RPMI8226 (cell line): ENCODE measurements at places on chromosomes 7 and 10.

DNA sequence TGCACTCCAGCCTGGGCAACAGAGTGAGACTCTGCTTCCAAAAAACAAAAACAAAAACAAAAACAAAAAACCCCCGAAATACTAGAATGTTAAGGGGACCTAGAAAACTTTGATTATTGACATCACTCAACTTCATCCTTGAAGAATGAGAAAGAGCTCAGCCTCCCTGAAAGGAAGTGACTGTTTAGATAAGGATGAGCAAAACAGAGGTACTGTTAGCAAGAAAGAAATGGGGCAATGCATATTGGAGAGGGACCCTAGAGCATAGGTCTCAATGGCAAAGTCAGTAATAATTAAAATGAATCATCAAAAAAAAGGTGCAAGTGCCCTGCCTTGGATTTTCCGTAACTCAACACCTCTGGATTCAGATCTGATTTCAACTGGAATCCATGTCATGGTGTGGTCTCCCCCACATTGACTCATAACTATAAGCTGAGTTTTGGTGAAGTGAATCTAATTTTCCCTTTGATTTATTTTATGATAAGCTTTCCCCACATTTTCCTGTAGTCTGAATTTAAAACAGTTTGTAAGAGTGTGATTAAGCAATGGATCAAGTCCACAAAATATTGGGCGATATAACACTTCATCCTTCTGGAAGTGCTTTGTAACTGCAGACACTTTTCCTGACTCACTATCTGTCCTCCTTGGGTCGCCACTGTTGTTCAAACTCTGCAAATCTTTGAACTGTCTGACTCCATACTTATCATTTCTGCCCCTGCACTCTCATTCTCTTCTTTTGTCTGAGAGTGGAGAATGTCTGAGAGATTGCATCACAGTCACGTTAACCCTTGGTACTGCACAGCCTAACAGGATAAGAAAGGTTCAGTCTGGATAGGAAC is 224.8 kb upstream of the LYZL1 start:
- no peak for DNase-seq

GRCh38 chr10:125683821-125684220 is 858 bp upstream of the TEX36 start:
- no peak for DNase-seq

DNA sequence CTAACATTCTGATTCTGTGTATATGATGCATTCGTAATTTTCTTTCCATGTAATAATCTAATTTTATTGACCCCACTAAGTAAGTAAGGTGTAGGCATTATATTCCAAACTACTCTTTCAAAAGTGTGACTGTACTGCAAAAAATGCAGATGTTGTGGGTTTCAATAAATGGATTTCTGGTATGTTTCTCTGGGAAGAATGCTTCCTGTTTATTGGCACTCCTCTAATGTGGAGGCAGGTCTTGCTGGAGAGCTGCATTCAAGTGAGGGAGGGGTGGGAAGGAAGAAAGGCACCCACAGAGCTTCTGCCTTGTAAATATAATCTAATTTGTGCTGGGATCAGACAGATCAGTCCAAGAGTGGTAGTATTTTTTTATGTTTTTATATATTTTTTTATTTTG is 23.9 kb downstream of the ST7 start:
- no peak for DNase-seq

DNA sequence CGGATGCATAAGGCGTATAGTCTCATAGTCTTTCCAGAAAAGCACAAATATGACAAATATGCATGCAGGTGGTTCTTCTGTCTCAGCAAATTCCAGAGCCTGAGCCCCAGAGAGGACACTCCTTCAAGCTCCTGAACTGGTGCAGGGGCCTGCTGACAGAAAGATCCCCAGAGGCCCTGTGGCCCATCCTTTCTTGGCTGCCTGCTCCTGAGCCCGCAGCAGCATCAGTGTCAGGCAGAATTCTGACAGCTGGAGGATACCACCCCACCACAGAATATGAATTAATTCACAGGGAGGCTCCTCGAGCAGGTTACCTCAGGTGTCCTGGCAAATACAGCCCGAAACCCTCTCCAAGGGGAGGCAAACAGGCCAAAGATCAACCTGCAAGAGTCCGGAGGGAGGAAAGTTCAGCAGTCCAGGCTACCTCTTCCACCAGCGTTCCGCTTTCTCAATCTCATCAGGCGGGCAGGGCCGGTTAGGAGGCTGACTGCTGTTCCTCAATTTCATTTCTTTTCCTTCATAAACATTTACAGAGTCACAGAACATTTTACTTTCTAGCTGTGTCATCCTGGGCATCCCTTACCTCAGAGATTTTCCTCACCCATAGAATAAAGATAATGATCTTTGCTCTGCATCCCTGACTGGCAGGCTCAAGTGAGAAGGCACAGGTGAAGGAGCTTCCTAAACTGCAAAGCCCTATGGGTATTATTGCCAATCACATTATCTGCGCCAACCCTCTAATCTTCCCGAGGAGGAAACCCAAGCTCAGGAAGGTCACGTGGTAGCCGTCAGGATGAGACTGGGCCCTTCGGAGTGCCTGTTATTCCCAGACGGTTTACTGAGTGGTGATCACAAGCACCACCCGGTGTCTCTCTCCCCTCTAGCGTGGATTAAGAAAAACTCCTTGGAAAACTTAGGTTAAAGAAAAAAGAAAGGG is 1.4 kb downstream of the DNAJB12 start:
- no peak for DNase-seq

DNA sequence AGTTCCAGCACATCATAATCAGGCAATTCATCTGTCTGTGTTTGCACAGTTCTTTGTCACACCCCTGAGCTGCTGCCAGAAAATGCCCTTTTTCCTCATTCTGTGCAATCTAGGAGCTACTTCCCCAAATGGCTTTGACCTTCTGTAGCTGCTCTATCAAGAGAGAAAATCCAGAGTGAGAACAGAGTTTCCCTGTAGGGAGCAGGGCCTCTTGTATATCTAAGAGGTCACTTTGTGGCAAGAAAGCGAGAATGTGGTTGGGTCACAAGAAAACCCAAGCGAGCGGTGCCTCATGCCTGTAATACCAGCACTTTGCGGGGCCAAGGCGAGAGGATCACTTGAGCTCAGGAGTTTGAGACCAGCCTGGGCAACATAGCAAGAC is 24.3 kb downstream of the SLC29A3 start:
- DNase-seq: no peak
